ENCODE measurements at places on chromosomes 2 and 18.

GRCh38 chr2:119531292-119531691 lies 7.0 kb upstream of the SCTR start:
- DNase-seq, result no peak

- DNase-seq, result no peak
Observed at GRCh38 chr2:136394136-136395060, 276.4 kb upstream of the CXCR4 start.

DNA sequence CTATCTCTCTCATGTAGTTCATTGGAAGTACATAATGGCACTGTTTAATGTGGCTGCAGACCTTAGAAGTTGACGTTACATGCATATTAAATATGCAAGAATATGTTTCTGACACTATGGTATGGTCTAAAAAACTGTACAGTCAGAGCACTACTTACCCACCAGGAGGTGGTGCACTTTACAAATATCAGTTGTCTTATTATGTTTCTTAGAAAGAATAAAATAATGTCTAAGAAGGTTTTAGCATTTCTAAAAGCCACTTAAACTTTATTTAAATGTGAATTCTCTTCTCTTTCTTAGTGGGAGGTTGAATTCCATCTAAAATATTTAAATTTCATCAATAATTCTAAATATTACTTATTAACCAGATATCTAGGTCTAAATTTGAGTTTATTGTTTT lies 4.3 kb downstream of the TMEFF2 start:
- DNase-seq, result no peak

DNA sequence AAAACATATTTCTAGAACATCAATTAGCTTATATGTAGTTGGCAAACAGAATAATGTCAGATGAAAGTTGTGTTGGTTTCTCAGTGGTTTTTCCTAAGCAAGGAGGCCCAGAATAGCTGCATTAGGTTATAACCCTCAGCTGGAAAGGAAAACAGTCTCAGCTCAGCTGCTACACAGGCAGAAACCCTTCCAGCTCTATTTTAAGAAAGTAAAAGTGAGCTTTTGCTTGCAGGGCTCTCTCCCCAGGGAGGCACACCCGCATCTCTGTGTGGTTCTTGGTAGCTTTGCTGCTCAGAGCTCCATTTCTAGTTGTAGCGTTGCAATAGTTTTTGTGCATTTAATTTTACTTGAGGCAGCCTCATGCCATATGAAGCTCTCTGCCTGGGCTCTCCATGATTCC lies 54.6 kb downstream of the PIKFYVE start:
- no peak for DNase-seq

DNA sequence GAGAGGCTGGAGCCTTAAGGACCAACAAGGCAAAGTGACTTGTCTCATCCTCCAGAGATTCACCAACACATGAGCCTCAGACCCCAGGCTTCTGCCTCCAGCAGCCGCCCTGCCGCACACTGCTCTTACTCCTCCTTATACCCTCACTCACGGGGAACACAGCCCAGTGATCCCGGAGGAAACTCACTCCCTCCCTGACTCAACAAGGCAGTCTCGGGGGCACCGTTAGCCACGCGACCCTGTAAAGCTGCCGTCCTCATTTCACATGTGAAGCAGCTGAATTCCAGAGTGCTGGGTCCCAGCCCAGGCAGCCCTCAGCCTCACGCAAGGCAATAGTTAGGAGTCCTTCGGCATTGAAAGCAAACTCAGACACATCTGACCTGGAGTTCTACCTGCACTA lies 129.7 kb downstream of the TPO start:
- DNase-seq, result no peak

DNA sequence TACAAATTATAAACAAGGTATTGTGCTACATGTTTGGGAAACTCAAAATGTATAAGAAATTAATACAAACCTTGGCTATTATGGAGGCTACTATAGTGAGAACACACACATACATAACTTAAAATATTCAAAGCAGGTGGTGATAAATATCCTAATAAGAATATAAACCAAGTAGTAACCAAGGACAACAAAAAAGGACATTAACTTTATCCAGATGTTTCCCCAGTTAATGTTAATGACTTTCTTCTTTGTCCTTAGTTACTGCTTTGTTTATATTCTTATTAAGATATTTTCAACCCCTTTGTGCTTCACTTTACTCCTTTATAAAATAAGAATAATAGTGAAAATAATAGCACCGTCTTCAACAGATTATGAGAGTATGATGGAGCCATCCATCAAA lies 241.6 kb downstream of the CALCRL start:
- no peak for DNase-seq

- DNase-seq, result no peak
Observed at GRCh38 chr2:105803773-105804172, 59.1 kb downstream of the NCK2 start.

DNA sequence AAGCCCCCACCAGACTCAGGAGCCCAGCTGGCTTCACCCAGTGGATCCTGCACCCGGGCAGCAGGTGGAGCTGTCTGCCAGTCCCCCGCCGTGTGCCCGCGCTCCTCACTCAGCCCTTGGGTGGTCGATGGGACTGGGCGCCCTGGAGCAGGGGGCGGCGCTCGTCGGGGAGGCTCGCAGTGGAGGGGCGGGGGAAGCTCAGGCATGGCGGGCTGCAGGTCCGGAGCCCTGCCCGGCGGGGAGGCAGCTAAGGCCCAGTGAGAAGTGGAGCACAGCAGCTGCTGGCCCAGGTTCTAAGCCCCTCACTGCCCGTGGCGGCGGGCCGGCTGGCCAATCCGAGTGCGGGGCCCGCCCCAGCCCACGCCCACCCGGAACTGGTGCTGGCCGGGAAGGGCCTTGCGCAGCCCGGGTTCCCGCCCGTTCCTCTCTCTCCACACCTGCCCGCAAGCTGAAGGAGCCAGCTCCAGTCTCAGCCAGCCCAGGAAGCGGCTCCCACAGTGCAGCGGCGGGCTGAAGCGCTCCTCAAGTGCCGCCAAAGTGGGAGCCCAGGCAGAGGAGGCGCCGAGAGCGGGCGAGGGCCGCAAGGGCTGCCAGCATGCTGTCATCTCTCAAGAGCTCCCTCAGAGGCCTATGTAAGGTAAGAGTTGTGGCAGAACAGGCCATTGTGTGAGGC lies 1307.8 kb upstream of the TMEFF2 start:
- no peak for DNase-seq

- DNase-seq, result no peak
Observed at GRCh38 chr2:238973038-238973739, 125.3 kb downstream of the TWIST2 start.

DNA sequence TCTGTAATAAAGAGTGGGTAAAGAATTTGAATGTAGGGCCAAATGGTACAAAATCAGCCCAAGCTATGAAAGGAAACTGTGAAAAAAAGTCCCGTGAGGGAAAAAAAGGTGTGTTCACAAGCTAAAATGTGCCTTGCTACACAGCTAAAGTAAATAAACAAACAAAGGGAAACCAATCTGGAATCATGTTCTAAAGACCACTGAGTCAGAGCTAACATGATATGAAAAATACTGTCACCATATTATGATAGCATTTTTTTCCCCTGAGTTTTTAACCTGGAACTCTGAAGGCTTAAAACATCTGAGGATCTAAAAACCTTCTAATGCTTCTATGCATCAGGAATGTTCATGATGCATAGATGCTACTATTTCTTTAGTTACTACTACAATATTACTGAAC lies 58.8 kb downstream of the SCN1A start:
- DNase-seq, result no peak

GRCh38 chr2:220491670-220492069 lies 864.2 kb downstream of the SLC4A3 start:
- no peak for DNase-seq

GRCh38 chr18:52344881-52345280 lies 4.9 kb downstream of the DCC start:
- DNase-seq, result no peak

- no peak for DNase-seq
Observed at GRCh38 chr2:233112329-233112728, 52.2 kb downstream of the INPP5D start.

- DNase-seq, result no peak
Observed at GRCh38 chr2:167406558-167406957, 518.3 kb downstream of the XIRP2 start.

DNA sequence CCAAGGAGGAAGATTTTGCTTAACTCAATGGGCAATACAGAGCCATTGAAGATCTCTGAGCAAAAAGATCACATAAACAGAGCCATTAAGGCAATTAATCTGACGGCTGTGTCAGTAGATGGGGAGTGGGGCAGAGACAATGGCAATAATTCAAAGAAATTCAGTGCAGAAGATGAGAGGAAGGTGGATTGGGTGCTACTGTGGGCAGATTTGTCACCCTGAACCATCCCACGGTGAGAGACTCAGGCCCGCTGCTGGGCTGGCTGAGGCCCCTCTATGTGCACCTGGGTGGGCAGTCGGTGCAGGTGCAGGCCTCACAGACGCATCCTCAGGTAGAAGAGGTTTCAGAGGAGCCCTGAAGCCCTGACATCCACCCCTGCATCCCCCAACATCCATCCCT lies 458.6 kb downstream of the EIPR1 start:
- DNase-seq, result no peak

DNA sequence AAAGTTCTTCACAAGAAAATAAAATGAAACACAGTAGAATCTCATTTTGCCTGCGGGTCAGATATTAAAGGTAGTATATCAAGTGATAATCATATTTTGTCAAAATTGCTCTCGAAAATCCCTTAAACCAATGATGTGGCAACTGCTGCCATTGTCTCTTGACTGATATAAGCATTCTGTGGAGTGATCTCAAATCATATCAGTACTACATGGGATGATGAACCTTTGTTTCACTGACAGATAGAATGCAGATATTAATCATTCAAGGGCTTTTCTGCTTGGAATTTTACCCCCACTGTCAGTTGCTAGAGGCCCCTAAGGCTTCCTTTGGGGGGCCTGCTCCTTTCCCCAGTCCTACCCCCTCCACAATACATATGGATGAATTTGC lies 31.3 kb upstream of the MALL start:
- DNase-seq, result no peak

- no peak for DNase-seq
Observed at GRCh38 chr2:139366681-139367080, 586.5 kb upstream of the NXPH2 start.
